Tibial nerve (tissue), 4 donors: ENCODE measurements at places on chromosomes 1 and 21. TPM values are rescaled to one million over a fixed set of nuclear protein-coding genes. Genes with fewer than 3 reads are reported as not detected.
A peak's percentile ranks its signal among the peaks of the same experiment; 100 is the strongest.

DNA sequence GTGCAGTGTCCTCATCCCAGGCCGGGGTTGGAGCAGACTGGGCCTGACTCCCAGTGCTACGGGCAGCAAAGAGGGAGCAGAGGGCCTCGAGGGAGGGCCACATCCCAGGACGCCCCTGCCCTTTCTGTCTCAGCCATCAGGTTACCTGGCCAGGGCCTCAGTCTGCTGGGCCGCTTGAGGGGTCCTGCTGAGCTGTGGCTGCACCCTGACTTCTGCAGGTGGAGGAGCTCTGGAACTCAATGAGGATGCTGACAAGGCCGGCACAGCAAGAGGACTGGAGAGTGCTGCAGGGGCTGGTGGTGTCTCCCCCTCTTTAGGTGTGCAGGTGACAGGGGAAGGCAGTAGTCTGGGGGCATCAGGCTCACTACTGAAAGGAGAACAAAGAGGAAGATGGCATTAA lies 3.3 kb downstream of the ZNF692 start:
- DNase-seq = no peak

DNA sequence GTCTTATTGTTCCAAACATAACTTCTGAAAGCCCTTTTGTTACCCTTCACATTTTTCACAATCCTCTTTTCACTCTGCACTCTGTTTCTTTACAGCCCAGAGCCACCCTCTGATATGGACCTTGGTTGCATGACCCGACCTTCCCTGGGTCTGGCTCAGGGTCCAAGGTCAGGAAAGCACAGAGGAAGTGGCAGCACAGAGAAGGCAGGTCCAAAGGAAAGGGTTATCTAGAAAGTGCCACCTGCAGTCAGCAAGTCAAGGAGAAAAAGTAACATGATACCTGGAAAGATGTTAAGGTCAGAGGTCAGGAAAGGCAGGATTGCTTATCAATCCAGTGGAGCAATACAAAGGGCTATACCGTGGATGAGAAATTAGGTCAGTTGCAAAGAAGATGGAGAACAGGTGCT lies 18.4 kb downstream of the BCAR3 start:
- no peak for DNase-seq

GRCh38 chr1:230573658-230574057 lies 68.6 kb upstream of the COG2 start:
- no peak for DNase-seq

GRCh38 chr1:210340311-210340710 lies 11.6 kb downstream of the HHAT start:
- DNase-seq = no peak

- DNase-seq = peak; percentile 7
These were observed 54.9 kb downstream of the TM2D1 start for GRCh38 chr1:61670016-61670415.

DNA sequence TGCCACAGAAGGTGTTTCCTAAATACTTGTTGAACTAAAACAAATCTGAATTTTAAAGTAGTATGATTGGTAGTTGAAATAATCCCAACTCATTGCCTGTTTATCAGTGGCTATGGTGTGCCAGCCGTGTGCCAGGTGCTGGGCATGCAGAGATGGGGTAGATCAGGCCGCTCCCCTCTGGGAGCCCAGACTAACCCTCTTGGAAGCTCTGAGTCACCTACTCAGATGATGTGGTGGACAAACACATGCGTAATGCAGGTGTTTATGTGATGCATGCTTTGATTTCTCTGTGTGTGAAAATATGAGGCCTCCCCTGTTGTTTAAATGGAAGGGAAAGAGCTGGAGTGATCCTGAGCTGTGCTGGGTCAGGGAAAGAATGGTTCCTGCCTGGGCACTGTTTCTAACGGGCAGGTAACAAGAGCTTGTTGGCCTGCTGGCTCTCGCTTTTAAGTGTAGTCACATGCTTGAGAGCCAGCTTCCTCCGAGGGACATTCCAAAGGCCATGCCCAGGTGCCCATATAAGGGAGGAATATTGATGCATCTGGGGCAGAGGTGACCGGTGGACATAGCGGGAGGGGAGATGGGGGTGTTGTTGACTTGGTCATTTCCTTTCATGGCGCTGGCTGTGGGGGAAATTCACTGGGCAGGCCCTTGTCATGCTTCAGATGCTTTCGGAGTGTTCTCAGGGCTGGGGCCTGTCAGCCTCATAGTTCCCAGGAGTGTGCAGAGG lies 10.2 kb downstream of the MFN2 start:
- no peak for DNase-seq

GRCh38 chr21:31866077-31866511 lies 6.7 kb upstream of the HUNK start:
- DNase-seq = peak; percentile 72

DNA sequence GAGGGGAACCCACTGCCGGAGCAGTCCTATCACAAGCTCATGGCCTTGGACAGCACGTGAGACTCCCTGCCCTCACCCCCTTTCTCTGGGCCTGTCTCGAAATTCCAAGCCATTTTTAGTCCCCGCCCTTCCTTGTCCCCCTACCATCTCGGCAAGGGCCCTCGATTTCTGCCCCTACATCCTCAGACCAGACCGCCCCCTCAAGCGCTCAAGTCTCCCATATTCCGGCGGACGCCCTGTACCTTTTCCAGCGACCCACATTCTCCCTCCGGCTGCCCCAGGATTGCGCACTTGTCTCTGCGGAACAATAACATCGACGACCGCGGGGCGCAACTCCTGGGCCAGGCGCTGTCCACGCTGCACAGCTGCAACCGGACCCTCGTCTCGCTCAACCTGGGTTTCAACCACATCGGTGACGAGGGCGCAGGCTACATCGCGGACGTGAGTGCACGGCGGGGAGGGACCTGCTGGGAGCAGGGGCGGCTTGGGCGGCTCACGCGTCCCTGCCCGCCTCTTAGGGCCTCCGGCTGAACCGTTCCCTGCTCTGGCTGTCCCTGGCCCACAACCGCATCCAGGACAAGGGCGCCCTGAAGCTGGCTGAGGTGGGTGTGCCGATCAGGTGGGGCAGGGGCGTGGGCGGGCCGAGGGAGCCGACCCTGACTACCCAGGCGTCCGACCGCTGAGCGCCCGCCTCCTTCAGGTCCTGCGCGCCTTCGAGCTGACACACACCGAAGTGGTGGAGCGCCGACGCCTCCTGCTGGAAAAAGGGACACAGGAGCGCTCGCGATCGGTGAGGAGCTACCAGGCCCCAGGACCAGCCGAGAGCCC lies 7.0 kb downstream of the LRRC71 start:
- DNase-seq = peak; percentile 38

GRCh38 chr1:41487126-41488039 lies 2.9 kb upstream of the EDN2 start:
- DNase-seq = no peak

GRCh38 chr1:163509114-163509513 lies 187.4 kb downstream of the NUF2 start:
- no peak for DNase-seq

- DNase-seq = no peak
These were observed 44.1 kb downstream of the ITSN1 start for GRCh38 chr21:33686386-33686785.

DNA sequence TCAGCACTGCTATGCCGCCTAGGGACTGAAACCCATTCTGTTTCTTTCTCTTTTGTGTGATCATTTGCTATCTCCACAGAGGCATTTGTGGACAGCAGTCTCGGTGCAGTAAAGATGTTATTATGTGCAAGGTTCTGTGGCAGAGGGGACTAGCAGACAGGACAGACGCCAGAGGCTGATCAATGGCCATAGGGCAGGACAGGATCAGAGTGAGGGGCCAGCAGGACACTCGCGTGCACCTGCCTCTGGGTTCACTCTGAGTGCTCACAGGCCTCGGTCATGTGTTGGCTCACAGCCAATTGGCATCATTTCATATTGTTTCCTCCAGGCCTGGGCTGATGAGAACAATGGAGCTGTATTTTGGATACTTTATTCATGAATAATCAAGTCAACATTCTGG lies 212.6 kb downstream of the TGFB2 start:
- no peak for DNase-seq

- DNase-seq = no peak
These were observed 894.7 kb downstream of the ADGRL2 start for GRCh38 chr1:82695443-82695842.

GRCh38 chr1:19877821-19878636 lies 4.2 kb upstream of the OTUD3 start:
- DNase-seq = no peak

GRCh38 chr1:59484096-59484495 lies 187.2 kb downstream of the FGGY start:
- no peak for DNase-seq

DNA sequence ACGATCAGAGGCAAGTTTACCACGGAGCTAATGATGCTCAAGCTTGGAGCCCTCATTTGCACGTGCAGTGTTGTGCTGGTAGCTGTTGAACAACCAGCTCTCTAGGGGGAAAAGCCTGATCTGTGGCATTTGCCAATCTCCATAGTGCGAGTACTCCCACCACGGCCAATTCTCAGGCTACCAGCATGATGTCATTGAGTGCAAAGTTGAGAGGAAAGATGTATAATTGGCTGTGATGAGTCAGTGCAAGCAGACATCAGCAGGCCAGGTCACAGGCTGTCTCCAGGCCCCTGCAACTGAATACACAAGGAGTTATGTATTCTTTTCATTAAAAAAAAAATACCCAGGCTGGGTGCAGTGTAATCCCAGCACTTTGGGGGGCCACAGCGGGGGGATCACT lies 233.1 kb upstream of the VAMP3 start:
- DNase-seq = no peak

DNA sequence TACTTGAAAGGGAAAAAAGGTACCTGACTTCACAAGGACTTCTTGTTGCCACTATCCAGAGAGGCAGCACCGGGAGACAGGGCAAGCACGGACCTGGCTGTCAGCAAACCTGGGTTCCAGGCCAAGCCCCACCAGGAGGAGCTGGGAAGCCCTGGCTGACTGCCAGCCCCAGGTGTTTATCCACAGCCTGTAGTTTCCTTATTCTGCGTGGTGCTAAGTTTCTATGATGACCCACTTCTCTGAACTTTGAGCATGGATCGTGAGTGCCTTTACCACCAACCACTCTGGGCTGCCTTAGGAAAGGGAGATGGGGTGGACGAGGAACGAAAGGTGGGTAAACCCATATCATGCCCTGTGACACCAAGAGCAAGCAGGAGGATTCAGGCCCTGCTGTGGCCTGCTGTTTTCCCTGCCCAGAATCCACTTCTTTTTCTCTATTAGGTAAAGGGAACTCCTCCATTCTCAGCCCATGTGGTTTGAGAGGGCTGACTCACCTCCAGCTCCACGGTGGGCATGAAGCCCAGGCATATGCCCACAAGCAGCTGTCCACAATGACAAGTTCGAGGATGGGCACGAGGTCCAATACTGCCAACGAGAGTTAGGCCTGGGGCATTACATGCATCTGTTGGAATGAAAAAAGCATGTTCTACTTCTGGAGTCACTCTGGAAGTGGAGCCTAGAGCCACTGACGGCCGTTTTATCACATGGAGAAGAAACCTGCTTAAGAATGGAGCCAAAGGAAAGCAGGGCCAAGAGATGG lies 20.3 kb downstream of the TSPAN2 start:
- no peak for DNase-seq

Gene SHE
- 17.9 TPM for total RNA-seq

Gene GPR52
- 2.7 TPM for total RNA-seq

Gene MACF1
- total RNA-seq = 296 TPM

Gene SEC16B
- total RNA-seq = 10.5 TPM

Gene FNDC5
- total RNA-seq = not detected

Gene CYP4A22
- total RNA-seq = 1.5 TPM

Gene PDC
- total RNA-seq = not detected

Gene CLEC20A
- total RNA-seq = not detected

Gene SLC45A3
- total RNA-seq = 1.7 TPM

Gene SLC25A34
- 2.8 TPM for total RNA-seq

Gene CXADR
- total RNA-seq = 0.30 TPM
